M059J (cell line): ENCODE measurements at places on chromosomes 2 and 18.

- DNase-seq = peak; percentile 5
Observed at GRCh38 chr2:147149575-147150240, 695.1 kb upstream of the ACVR2A start.

- no peak for DNase-seq
Observed at GRCh38 chr2:218012284-218012683, 9.5 kb upstream of the TNS1 start.

DNA sequence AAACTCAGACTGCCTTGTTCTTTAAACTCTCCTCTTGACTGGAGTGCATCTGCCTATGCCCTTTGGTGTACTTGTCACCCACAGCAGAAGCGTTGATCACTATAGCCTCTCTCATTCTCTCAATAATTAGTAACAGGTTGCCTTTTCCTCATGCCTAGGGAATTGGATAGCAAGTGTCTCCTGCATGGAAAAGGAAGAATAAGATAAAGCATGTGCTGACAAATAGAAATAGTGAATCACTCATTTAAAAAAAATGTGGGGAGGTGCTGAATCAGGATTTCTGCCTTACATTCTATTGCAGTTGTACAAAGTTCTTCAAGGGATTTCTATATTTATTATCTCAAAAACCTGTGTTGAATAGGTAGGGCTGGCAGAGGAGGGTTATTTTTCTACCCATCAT, 323.0 kb downstream of the TXNL1 start:
- DNase-seq = peak; percentile 56

GRCh38 chr18:58638441-58638840, 9.6 kb upstream of the ALPK2 start:
- peak; percentile 54 for DNase-seq

DNA sequence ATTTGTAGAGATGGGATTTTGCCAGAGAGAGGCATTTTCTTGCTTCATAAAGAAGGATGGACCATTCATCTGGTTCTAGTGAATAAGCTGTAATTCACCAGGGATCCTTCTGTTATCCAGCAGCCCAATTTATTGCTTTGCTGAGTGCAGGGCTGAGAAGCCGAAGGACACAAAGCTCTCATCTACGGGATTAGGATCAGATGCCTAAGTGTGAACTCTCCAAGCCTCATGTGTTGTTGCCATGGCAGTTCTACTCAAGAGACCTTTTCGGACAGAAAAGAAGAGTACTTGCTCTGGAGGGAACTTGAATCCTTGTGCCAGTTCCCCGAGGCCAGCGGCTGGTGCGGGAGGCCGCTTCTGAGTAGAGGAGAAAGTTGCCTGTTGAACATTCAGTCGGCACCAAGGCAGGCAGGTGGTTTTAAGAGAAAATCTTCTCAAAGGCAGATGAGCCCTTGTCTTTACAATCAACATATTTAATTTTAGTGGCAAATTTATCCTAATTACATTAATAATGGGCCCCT, 38.4 kb upstream of the MBP start:
- DNase-seq = no peak

- peak; percentile 35 for DNase-seq
Observed at GRCh38 chr2:78682781-78683180, 342.7 kb upstream of the REG3G start.

- DNase-seq = no peak
Observed at GRCh38 chr18:47726550-47726949, 203.9 kb downstream of the SMAD2 start.

DNA sequence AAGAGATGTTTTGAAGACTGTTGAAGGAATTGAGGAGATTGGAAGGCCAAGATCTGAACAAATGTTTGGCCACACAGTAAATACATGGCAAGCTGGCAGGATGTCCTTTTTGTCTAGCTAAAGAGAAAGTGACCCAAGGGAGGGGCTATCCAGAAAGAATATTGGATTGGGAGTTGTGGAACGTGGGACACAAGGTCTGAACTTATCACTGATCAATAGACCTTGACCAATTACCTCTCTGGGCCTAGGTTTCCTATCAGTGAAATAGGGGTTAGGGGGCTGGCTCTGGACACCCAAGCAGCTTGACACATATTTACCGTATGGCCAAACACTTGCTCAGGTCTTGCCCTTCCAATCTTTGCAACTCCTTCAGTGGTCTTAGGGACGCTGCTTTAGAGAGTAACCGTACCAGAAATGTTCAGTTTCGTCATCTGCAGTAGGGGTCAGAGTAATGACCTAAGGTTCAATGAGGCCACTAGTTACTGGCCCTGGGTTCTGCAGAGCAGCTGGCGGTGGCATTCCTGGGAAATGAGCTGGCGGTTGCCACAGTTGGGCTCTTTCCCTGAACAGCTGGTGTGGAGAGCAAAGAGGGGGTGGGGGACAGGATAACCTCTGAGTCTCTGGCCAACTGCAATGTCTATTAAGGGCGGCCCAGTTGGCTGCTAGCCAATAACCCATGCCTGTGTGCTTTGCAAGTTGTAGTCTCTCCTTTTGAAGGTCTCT, 70.1 kb upstream of the STPG4 start:
- DNase-seq = peak; percentile 96

- DNase-seq = peak; percentile 88
Observed at GRCh38 chr2:85536479-85536878, 2.5 kb upstream of the MAT2A start.

DNA sequence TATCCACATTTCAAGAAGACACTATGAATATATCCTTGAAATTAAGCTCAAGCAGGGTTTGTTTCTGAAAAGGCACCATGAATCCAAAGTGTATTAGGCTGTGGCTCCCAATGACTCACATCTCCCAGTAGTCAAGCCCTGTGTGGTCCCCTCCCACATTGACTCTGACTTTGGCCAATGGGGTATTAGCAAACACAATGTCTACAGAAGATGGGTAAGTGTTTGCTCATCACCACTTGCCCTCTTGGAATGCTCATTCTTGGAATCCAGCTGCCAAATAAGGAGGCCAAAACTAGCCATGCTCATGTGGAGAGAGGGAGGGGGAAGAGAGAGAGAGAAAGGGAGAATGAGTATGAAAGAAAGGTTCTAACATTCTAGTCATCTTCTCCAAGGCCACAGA, 490.0 kb downstream of the TXNL1 start:
- DNase-seq = peak; percentile 92

DNA sequence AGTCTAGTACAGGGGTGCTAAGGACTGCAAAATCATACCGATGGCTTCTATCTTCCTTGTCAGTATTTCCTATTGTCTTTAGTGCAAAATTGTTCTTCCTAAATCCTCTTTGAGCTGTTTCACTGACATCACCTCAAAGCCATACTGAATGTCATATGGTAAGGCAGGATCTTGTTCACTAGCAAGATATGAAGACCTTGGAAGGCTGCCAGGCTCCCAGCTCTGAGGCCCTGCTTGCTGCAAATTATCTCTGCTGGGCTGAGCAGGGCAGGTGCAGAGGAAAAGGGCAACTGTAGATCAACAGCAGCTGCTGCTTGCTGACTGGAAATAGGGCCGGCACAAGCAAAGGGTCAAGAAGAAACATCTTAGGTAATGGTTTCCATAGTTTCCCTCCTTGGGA, 58.2 kb downstream of the PMAIP1 start:
- peak; percentile 87 for DNase-seq

DNA sequence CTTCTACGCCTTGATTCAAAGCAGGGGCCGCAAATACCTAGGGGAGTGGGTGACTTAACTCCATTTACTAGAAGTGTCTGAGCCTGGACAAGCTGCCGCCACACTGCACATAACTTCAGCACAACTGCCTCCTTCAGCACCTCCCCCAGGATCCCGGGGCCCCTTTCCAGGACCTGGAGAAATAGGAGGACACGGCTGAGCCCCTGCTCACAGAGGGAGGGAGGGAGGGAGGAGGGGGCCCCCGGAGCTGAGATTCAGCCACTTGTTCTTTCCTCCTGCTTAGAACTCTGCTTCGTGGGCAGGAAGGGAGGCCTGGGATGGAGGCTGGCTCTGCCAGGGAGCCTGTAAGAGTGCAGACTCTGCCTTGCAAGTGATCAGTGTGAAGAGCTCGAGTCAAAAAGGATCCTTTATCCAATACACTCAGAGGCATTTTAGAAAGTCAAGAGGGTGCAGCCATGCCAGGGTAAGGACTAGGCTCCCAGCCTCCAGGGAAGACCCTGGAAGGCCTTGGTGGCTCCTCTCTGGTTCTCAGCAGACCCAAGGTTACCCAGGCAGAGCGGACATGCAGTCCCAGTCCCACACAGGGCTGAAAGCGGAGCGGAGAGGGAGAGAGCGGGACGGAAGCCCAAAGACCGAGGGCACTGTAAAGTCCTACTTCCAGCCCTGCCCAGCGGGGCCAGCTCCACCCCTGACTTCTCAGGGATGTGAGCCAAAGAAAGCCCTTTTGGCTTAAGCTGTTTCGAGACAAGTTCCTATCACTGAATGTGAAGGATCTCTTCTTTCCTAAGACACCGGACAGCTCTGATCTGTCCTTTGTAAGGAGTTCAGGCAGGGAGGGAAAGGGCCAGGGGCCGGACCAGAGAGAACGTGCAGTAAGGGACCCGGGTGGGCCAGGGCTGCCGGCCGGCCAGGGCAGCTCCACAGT, 8.6 kb upstream of the ARMC9 start:
- peak; percentile 58 for DNase-seq

DNA sequence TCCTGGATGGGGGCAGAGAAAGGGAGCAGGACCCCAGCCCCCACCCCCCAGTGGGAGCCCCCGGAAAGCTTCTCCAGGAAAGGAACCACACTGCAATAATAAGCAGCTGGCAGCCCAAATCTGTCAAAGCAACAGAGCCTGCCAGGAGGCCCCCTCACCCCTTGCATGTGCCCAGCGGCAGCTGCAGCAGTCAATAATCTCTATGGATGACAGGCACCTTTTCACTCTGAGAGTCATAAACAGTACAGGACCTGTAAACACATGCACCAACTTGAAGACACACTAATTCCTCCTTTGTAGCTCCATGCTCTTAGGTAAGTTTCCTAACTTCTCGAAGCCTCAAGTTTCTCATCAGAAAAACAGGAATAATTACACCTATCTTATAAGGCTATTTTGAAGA, 26.2 kb upstream of the KDM3A start:
- DNase-seq = no peak

DNA sequence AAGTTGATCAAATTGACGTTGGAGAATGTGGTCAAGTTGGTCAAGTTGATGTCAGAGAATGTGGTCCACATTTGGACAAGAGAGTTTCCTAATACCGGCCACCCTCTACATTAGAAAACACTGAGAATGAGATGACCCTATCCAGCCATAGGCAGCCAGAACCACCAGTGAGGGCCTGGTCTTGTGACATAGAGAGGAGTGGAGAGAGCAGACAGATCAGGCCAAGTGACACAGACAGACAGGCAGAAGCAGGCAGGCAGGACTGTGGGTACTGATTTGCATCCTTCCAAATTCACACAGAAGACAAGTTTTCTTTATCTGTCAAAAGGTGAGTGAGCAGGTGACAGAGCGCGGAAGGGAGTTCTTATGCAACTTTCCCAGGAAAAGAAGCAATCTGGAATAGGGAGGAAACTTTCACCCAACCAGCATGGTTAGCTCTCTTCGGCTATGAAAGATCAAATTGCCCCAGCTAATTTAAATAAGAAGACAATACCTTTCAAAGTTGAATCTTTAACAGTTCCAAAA, 109.1 kb upstream of the PID1 start:
- DNase-seq = peak; percentile 22

- DNase-seq = peak; percentile 4
Observed at GRCh38 chr18:10923141-10923540, 226.2 kb downstream of the PIEZO2 start.

DNA sequence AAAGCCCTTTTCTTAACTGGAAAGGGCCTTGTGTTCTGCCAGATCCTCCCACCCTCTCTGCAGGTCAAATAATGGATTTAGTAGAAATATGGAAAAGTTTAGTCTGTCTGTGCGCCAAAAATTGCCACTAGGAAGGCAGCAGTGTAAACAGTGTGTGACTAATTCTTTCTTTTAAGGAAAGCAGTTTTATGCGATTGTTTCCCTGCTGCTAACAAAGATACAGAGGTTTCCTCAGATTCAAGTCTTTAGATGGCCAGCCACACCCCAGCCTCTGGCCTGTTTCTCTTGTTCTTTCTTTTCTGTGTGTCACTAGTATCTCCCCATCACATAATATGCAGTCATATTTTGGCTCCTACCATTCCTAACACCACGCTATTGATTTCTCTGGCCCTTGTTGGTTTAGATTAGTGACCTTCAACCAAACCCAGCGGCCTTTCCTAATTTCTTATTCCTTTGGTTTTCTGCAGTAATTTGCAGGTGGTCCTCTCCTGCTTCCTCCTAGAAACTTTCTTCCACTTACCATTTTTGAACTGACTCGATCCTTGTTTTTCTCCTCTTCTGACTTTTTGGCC, 157.4 kb downstream of the LTBP1 start:
- DNase-seq = peak; percentile 45

- no peak for DNase-seq
Observed at GRCh38 chr2:175007510-175007909, 2.3 kb upstream of the CHN1 start.

DNA sequence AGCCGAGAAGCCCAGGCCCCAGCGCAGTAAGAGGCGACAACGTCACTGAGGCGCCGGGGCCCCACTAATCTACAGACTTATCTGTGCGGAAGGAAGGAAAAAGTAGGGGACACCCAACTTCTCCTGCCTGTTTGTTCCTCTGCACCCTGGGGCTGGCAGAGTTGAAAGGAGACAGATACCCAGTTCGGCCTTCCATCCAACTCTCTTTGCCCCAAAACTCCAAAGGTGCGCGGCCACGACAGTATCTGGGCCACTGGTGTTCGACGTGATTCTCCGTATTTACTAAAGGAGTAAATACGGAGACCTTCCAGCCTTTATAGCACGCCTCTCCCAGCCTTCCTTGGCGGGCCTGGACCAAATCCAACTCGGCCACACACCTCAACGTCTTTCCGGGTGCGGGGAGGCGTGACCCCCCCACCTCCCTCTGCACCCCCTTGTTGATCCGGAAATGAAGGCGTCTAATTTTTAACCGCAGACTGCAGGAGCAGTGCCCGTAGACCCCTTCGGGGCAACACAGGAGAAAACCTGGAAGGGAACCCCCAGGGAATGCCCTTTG, 1.6 kb downstream of the SMAD7 start:
- DNase-seq = peak; percentile 81

- DNase-seq = no peak
Observed at GRCh38 chr18:38420611-38421010, 855.0 kb upstream of the CELF4 start.

- DNase-seq = no peak
Observed at GRCh38 chr2:134899204-134899603, 19.4 kb upstream of the CCNT2 start.

DNA sequence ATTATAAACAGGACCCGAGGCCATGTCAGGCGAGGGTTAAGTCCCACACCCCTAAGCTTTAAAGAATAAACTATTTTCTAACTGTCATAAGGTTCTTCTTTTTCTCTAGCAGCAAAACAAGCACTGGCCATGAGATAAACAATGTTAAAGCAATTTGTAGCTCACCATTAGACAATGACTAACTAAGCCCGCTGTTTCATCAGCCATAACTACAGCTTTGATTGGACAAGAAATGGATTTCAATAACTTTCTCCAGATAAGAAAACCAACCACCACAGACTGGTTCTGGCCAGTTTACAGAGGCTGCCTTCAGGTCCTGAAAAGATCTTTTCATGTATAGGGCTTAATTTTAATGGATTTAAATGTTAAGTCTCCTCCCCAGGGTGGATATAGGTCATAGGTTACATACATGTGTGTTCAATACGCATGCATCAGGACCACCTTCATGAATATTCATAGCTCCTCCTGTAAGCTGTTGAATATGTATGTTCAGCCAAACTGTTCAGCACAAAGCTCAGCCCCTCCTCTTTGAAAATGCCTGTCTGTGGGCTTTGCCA, 108.7 kb upstream of the RAB6C start:
- no peak for DNase-seq
